Hematopoietic multipotent progenitor cell treated with erythropoietin and hydrocortisone succinate and interleukin-3 and kit ligand, for 4 days (in vitro differentiated cells): ENCODE measurements at places on chromosomes 11 and 22.
A peak's percentile ranks its signal among the peaks of the same experiment; 100 is the strongest.

GRCh38 chr11:44893308-44893822 is 57.3 kb downstream of the TP53I11 start:
- no peak for DNase-seq

DNA sequence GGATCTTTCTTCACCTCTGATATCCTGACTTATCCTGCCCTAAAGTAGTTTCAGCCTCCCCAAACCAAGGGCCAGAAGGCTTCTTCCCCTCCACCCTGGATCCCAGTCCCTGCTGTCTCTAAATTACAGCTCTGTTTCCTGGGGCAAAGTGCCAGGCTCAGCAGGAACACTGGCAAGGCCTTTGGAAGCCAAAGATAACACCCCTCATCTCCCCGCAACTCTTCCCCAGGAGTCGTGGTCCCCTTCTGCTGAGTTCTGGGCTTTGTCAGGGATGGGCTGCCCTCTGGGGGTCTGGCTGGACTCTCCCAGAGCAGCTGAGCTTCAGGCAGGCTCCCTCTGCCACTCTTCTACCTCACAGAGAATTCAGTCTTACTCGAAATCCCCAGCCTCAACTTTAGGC is 53.8 kb upstream of the AMPD3 start:
- no peak for DNase-seq

DNA sequence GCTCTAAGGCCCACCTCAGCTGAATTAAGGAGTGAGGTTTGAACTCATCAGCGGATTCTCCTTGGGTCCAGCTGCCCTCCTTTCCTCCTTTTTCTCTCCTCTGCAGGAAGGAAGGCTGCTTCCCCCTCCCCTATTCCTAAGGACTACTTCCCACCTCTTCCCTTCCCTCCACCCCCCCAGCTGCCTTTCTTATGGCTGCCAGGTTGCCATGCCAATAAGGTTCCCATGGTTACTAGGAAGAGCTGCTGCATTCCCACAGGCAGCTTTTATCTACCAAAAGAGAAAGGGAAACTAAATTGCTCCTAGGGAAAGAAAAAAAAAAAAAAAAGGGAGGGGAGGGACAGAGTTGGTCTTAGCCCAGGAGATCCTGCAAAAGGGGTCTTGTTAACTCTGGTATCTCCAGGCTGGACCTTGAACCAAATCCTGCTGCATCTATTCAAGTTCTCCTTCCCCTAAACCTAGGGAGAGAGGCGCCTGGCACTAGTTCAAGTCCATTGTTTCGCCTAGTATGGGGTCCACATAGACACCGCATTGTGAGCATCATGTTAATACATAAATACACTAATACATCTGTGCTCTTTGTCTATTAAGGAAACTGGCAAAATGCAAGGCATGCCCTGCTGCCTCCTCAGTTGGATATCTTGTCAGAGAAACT is 21.2 kb upstream of the FEZ1 start:
- DNase-seq = no peak

DNA sequence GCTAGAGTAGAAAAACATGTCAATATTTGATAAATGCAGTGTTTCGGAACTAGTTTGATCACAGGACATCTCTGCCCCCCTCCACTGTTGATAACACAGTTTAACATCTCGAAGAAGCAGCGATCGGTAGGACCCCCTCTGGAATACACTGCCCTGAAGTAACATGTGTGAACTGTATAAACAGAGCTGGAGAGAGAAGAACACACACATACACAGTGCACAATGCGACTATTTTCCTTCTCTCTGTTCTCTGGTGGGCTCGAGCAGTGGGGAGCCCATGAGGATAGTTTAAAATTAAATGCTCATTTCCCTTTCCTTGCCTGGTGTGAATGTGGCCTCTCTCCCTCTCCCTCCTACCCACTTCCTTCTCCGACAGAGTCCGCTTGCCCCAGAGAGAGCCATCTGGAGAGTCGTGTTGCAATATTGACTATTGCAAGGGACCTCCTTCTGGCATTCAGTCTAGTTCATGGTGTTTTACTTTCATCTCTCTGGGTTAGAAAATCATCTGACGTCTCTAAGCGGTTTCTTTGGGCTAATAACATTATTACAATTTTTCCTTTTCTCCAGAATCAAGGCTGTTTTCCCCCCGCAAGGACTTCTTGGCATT is 51.6 kb upstream of the BARX2 start:
- DNase-seq = peak; percentile 77

GRCh38 chr11:78586452-78587046 is 11.9 kb upstream of the NARS2 start:
- peak; percentile 70 for DNase-seq

GRCh38 chr22:23180893-23181720 is 798 bp downstream of the BCR start:
- peak; percentile 54 for DNase-seq

DNA sequence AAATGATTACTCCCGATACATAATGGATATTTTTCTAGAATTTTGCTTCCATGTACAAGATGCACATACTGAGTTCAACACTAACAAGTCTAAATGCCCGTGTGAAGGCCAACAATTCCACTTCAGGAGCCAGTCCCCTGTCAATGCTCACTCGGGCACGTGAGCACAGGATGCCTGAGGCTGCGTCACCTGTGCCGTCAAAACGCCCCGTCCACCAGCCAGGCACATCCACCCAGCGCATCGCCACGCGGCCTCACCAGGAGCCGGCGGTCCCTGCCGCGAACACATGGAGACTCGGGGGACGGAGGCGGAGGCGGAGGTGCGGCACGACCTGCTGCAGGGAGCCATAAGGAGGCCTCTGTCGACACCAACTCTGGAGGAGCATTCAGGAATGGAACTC is 9.8 kb downstream of the TOLLIP start:
- no peak for DNase-seq

DNA sequence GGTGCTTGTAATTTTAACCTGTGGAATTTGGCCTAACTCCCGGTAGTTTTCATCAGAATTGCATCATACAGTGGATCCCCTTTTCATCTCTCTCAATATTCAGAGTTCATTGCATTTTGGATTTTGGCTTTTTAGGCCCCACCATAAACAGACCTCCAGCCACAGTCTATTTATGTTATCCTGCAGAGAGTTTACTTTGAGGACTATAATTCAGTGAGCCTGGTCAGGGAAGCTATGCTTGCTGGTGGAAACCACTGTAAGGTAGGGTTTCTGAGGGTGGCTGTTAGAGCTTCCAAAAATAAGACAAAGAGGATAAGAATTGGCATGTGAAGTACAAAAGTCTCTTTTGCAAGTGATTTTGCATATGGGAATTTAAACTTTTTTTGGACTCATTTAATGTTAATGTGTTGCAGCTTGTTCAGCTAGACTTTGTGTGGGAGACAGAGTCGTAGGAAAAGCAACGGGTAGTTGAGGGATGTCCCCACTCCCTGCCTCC is 34.8 kb upstream of the DDI1 start:
- no peak for DNase-seq

DNA sequence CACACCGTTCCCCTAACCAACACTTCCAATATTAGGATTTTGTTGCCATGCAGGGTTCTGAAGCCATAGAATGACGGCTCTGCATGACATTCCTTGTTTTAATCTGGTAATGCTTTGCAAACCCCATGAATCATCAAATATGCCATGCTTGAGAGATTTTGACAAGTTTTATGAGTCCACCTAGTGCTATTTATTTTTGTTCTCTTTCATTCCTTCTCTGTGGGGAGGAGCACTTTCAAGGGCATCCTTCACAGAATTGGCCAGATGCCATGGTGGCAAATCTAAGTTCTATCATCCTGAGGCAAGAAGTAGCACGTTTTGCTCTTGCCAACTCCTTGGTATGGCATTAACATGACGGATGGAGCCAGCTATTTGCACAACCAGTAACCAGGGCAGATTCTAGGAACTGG is 268.4 kb downstream of the FAM76B start:
- no peak for DNase-seq

- no peak for DNase-seq
Measured at GRCh38 chr11:128463979-128464378, 123.4 kb downstream of the ETS1 start.

- no peak for DNase-seq
Measured at GRCh38 chr11:126695293-126695692, 305.3 kb downstream of the KIRREL3 start.

DNA sequence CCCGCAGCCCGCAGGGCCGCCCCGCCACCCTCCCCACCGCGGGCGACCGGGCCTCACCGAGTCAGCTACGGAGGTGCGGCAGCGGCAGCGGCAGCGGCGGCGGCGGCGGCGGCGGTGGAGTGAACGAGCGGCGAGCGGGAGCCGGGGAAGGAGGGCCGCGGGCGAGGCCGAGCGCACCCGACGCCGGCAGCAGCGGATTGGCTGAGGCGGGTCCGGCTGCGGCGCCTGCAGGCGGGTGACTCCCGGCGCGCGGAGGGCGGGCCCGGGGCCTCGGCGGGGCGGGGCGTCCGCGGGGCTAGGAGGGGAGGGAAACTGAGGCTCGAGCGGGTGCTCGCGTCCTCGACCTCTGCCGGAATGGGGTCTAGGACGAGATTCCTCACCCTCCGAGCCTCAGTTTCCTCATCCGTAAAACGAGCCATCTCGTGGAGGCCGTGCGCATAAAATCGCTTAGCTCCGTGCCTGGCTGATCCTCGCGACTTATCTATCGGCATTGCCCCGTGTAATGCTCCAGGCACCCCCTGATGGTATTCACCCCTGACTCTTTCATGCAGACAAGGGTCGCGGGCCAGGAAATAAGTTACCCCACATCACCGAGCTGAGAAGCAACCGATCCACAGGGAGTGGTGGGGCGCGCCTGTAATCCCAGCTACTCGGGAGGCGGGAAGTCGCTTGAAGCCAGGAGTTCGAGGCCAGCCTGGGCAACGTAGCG is at the start of gene CPT1A:
Gene CPT1A, minus strand, starts transcription at position 199 of the 709 bp plus-strand sequence. CDS start 26,442 bp downstream, outside the sequence.
- DNase-seq = peak; percentile 93

DNA sequence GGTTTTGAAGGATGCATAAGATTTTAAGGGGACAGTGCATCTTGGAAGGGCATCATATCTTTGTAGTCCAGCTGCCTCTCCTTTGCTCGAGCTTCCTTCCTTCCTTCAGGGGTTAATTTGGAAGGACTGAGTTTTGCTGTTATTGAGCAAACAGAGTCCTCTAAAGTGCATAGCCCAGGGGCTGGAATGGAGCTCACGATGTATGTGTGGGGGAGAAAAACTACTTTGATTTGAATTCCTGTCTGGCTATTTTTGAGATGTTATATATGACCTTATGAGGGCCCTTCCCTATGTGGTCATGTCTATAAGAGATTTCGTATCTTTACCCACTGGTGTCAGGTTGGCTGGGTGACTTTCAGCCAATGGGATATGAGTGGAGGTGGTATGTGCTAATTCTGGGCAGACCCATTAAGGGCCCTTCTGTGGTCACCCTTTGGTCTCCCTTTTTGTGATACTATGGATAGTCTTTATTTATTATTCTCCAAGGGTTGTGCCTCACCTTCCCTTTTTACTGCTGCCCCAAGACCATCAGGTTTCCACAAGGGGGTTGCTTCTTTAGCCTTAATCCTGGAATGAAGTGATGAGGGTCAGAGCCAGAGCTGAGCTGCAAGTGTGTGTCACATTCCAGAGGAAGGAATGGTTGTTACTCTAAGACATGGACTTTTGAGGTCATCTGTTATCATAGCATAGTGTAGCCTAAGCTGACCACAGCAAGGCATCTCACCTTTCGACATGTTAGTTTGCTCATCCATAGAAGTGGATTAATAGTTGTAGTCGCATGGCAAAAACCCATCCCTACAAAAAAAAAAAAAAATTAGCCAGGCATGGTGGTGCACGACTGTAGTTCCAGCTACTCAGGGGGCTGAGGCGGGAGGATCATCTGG is 54.6 kb downstream of the LRRC74B start:
- DNase-seq = no peak

DNA sequence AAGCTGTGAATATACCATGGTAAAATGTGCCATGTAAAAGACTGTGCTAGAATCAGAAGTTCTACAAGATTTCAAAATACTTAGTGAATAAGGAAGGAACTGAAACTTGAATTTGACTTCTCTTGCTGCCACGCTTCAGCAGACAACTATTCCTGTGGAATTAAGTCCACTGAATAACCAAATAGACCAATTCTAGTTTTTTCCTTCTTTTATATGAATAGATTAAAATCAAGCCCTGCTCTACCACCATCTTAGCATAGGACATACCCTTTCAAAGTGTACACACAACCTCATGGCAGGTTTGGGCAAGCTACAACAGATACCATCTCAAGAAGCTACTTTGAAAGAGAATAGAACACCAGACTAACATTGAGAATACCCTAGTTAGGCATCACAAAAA is 23.4 kb upstream of the CLNS1A start:
- DNase-seq = no peak

- DNase-seq = no peak
Measured at GRCh38 chr11:2208691-2209369, 37.2 kb upstream of the TH start.

DNA sequence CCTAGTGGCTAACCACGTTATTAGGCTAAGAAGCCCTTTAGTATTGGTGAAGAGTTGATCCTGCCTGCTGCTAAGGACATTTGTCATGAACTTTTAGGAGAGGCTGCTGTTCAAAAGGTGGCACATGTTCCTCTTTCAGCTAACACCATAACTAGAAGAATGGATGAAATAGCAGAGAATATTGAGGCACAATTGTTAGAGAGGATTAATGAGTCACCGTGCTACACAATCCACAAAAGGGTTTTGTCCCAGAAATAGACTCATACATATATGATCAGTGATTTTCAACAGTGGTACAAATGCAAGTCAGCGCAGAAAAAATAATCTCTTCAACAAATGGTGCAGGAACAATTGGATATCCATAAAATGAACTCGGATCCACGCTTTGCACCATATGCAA is 7.0 kb upstream of the MSANTD2 start:
- DNase-seq = no peak

DNA sequence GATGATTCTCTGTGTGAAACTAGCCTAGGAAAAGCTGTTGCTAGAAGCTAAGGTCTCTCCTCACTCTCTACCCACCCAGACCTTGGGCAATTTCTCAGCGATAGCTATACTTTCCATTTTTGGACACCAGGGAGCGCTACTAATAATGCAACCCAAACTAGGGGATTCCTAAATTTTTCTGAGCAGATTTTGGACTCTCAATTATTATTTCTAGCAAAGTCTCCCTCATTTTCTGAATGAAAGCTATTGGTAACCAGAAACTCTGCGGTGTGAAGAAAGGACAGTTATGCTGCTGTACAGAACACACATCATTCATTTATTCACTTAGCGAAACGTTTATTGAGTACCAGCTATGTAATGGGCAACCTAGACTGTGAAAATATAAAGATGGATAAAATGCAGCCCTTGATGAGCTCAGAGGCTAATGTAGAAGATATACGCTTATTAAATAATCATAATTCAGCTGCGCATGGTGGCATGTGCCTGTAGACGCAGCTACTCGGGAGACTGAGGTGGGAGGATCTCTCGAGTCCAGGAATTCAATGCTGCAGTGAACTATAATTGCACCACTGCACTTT is 6.1 kb upstream of the STIM1 start:
- DNase-seq = peak; percentile 83

DNA sequence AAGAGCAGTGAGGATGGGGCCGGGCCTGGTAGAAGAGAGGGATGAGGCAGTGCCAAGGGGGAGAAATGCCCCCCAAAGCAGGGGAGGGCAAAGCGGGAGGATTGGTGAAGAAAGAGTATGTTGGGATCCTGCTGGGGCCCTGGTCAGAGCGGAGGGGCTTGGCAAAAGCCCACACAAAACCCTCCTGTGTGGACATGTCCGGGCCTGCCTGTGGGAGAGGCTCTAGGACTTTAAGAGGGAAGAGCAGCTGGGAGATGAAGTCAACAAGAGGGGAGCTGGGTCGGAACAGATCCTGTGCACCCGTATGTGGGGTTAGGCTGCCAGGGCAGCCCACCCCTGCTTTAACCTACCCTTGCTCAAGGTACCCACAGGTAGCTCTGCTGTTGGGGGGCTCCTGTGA is 25.8 kb downstream of the ART5 start:
- DNase-seq = no peak
